ENCODE measurements at places on chromosomes 12 and 14.

DNA sequence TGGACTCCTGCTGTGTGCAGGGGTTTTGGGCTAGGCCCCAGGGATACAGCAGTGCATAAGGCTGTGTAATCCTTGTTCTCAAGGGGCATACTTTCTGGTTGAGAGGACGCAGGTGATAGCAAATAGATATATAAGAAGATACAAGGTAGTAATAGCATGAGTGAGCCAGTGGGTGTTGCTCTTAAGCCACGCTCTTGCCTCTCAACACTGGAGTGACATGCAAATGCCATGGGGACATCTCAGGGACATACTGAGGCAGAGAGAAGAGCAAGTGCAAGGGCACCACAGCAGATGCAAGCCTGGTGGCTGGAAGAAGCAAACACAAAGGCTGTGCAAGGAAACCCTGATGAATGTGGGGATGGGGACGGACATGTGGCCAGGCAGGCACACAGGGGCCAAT lies 223.3 kb downstream of the CHST11 start:
- DNase-seq: no peak

GRCh38 chr12:60935981-60936761 lies 1324.0 kb upstream of the USP15 start:
- DNase-seq: no peak

- no peak for DNase-seq
Observed at GRCh38 chr14:58737511-58737910, 99.7 kb downstream of the DACT1 start.

DNA sequence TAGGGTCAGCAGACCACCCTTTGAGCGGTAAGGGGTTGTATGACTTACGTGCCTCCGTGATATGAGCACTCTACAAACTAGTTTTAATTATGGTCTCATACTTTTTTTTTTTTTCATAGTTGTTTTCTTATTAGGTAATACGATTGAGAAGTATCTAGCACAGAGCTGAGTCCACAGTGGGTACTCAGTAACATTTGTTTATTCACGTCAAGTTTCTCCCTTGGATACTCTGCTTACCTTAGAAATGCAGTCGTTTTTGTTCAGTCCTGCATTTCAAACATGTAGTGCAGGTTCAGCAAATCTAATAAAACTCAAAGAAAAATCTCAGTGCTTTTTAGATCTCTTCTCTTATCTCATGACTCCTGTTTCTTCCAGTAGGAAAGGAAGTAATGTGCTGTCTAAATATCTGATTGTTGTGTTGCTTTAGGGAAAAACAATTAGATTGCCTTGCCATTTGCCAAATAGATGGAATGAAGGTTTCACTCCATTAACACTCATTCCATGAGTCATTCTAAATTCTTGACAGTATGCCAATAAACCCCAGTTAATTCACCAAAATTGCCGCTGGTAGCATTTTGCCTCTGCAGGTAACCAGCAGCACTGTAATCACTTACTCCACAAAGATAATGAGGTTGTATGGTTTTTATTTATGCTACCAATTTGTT lies 118.9 kb downstream of the PTCSC3 start:
- no peak for DNase-seq

GRCh38 chr14:54697803-54698202 lies 130.9 kb downstream of the SAMD4A start:
- no peak for DNase-seq

- DNase-seq: no peak
Observed at GRCh38 chr14:64723691-64724577, 19.7 kb downstream of the PLEKHG3 start.

DNA sequence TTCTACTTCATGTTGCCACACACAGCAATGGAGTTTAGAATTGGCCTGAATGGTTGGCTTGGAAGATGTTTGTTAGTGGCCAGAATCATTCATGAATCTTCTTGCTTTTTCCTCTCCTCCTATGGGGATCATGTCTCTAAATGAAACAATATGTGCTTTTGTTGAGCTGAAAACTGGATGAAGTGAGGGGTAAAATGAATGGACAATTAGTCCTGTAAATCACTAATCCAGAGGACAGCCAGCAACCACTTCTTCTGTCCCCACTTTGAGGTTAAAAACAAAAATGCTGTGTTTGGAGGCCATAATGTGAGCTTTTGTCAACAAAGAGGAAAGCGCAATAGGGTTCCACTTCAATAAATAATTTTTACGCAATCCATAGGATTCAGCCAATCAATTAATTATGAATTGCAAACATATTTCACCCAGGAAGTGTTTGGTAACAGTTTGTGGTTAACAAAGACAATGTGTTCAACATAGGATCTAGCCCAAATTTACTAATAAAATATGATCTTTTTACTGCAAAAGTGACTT lies 30.3 kb upstream of the AMIGO2 start:
- no peak for DNase-seq

- peak; percentile 47 for DNase-seq
Observed at GRCh38 chr12:113030875-113031525, 25.5 kb upstream of the DTX1 start.

DNA sequence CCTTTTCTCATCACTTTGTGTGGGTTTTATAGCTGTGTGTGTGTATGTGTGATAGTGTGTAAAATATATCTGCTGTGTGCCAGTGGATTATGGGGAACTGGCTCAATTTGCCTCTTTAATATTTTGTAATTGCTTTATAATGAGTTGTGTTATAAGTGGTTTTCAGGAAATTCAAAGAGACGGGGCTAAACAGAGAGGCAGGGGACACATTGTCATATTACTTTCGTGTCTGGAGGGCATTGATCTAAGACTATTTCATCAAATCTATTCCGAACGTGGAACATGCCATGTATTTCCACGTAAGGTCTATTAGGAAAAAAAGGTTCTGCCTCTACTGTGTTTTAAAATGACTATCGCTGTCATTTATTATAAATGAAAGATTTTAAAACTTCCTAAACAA lies 793.2 kb upstream of the TMEM132C start:
- DNase-seq: no peak

DNA sequence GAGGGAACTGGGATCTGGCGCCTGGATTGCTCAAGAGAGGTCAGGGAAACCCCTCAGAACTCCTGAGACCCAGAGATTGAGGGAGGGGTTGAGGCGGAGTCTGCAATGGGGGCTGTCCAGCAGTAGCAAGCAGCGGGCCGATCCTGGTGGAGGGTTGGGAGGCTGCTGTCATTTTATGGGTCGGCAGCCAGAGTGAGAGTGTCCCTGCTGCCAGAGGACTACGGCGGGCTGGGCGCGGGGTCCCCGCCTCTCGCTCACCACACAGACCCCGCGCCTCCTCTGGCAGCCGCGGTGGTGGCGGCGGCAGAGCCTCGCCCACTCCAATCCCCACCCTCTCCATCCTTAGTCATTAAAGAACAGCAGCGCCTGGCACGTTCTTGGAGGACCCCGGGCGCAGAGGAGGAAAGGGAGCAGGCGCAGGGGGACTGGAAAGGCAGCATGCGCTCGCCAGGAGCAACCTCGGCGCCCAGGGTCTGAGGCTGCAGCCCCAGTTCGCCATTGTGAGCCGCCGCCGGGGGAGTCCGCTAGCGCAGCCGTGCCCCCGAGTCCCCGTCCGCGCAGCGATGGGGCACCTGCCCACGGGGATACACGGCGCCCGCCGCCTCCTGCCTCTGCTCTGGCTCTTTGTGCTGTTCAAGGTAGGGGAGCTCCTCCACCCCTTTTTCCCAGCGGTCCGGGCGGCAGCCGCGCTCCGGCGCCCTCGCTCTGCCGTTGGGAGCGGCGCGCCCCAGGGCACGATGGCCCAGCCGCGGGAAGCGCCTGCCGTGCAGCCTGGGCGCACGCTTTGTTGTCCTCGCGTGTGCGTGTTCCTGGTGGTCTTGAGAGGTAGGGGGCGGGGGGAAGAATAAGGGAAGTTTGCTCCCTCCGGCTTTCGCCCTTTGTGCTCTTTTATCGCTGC lies at the start of gene PTPRO:
Gene PTPRO, plus strand, starts transcription at position 345 of the 898 bp plus-strand sequence.
- no peak for DNase-seq

DNA sequence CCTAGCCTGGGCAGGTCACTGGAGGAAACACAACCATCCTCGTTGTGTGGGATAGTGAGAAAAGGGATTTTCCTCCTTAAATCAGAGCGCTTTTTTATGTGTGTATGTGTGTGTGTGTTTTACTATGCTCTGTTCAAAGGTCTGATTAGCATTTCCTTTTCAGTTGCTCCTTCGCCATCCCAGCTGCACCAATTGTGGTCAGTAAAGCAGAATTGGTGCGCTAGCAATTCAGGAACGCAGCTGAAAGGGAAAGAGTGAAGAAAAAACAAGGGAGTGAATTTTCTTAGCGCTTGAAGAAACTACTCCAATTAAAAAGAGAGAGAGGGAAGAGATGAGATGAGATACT lies 173.3 kb upstream of the PARP11 start:
- no peak for DNase-seq

DNA sequence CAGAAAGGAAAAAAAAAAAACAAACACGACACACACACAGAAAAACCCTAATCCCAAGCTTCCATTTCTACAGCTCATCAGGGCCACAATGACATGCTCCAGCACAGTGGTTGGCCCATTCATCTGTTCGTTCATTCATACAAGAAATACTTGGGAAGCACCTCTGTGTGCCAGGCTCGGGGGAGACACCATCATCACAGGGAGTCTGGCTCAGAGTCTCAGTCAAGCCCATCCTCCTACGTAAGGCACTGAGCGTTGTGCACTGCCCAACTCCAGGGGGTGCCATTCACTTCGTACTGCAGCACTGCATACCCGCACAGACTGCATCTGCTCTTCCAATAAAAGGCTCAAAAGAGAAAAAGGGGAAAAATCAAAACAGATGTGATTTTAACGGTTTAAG lies 15.3 kb downstream of the VPS37B start:
- no peak for DNase-seq

GRCh38 chr14:65302571-65303189 lies 109.8 kb upstream of the FUT8 start:
- DNase-seq: no peak

GRCh38 chr12:94380507-94380906 lies 79.2 kb downstream of the CEP83 start:
- no peak for DNase-seq

DNA sequence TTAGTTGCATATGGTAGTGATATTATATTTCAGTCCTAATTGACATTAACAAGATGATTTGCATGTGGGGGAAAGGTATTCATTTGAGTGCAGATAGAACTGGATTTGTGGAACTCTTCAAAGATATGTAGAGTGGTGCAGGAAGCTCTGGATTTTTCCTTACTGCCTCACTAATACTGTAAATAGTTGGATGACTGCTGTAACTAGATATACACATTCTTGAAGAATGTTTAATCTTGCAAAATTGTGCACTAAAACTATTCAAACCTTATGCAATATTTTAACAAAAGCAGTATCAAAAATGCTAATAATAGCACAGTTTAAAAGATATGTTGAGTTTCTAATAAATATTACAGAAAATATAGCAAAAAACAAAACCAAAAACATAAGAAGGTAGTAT lies 43.1 kb upstream of the ATF7IP start:
- DNase-seq: no peak

- peak; percentile 33 for DNase-seq
Observed at GRCh38 chr12:8697476-8698131, at the start of gene RIMKLB. RIMKLB (plus strand) TSS chr12:8697991; CDS start chr12:8713867, 15,876 bp downstream.

- DNase-seq: no peak
Observed at GRCh38 chr12:8779281-8779680, 43.1 kb upstream of the A2ML1 start.

DNA sequence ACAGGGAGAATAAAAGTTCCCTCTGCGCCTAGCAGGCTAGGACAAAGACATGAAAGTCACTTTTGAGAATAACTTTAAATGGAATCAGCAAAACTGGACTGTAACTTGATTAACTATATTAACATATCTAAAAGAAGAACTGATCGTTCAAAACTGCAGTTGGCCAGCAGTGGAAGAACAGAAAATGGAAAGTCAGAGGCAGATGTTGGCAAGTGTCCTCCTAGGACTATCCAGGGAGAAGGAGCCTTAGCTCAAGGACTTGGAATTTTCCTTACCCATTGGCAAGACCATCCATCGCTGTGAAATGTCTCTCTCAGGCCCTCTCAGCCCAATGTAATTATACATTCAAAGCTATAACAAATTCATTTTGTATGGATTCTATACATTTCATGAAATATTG lies 419.7 kb downstream of the ATP23 start:
- DNase-seq: no peak

- no peak for DNase-seq
Observed at GRCh38 chr14:102826161-102826560, 48.9 kb downstream of the TRAF3 start.

DNA sequence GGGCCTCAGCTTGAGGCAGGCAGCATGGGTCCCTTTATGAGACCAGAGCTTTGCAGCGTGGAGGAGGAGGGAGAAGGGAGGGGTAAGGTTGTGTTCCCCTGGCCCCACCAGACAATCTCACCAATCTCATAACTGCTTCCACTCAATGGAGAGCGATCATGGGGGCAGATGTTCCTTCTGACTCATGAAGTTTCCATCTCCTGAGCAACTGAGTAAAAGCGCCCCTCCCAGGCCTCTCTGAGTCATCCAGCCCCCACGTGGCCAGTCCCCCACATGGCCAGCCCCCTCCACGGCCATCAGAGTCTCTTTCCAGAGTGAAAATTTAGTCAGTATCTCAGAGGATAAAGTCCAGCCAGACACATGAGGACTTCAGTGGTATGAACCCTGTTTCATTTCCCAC lies 39.2 kb upstream of the PLXNC1 start:
- no peak for DNase-seq

DNA sequence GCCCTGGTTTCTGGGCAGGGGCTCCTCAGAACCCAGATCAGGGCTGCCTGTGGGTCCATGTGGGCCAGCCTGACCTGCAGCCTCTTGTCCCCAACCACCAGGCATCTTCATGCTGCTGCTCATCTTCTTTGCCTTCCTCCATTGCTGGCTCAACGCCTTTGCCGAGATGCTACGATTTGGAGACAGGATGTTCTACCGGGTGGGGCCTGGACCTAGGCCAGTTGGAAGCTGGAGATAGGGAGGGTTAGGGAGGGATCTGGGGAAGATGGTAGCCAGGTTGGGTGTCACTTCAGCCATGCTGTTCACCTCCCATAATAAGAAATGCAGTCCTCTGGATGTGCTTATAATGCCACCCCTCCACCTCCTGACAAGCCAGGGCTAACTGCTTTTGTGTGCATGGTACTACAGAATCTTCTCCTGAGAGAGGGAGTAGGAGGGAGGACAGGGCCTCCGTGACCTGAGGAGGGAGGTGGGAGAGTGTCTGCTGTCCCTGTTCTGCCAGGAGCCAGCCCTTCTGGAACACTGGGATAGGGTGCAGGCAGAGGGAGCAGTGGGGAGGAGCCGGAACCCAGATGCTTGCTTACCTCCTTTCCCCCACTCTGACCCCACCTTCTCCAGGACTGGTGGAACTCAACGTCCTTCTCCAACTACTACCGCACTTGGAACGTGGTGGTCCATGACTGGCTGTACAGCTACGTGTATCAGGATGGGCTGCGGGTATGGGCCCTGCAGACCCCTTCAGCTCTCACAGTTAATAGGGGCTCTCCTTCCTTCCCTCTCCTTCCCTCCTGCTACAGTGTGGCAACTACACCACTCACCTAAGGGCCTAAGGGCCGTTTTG lies 17.6 kb downstream of the SOAT2 start:
- DNase-seq: no peak
